ENCODE measurements at places on chromosomes 1 and 21. TPM values are rescaled to one million over a fixed set of nuclear protein-coding genes. Genes with fewer than 3 reads are reported as not detected.

MTARC2 gene
- not detected for total RNA-seq

DNA sequence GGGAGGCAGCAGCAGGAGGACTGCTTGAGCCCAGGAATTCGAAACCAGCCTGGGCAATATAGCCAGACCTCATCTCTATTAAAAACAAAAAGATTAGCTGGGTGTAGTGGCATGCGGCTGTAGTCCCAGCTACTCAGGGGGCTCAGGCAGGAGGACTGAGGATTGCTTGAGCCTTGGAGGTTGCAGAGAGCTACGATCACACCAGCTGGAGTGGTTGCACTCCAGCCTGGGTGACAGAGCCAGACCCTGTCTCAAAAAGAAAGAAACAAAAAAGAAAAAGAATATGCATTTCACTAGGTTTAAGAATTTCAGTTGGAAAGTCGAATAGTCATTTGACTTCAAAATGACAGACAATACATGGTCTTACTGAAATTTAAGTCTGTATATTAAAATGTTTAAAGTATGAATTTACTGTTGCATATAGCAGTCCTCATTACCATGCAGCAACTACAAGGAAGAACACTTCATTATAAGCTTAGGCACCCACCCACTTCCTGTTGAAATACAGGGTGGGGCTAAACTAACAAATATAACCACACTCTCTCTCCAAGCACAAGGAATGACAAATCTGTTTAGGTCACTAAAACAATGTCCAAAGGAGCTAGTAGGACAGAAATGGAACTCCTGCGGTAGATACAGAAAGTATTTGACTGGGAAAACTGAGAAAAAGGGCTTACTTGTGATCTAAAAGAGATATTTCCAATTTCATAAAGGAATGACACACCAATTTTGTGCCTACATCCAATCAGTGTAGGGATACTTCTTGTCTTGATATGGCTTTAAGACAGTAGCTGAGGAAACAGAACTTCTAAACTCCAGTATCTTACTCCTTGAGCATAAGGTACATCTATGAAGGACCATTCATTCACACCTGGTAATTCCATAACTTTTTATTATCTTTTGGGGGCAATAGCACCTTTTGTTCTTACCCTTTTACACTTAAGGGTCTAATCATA, 44.1 kb downstream of the GPR3 start:
- no peak for ATAC-seq

GRCh38 chr1:198024782-198025181, 107.6 kb downstream of the LHX9 start:
- ATAC-seq: peak; percentile 97

DNA sequence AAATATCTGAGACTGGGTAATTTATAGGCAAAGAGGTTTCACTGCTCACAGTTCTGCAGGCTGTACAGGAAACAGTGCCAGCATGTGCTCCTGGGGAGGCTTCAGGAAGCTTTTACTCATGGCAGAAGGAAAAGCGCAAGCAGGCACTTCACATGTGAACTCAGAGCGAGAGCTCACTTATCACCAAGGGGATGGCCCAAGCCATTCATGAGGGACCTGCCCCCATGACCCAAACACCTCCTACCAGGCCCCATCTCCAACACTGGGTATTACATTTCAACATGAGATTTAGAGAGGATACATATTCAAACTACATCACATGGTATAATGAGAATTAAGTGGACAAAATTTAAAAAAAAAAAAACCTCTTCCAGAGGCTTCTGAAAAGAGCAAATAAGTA, 13.7 kb downstream of the WASF2 start:
- ATAC-seq: peak; percentile 45

- no peak for ATAC-seq
Measured at GRCh38 chr21:45146801-45147200, 72.4 kb downstream of the ADARB1 start.

DNA sequence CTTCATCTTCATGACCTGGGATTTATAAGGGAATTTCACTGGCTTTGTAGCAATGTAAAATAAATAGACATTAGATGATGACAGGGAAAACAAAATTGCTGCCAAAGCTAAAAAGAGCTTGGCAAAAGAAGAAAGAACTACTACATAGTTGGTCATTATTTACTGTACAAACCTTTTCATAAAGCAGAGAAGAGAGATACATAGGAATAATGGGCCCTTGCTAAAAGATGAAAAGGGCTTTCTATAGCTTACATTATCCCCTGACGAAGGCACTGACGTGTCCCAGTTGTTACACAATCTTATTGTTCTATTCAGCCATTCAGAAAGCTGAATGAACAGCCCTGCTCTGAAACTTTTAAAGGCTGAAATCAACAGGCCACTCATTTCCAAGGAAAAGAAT, 57.1 kb downstream of the ZC3H11B start:
- peak; percentile 78 for ATAC-seq

DNA sequence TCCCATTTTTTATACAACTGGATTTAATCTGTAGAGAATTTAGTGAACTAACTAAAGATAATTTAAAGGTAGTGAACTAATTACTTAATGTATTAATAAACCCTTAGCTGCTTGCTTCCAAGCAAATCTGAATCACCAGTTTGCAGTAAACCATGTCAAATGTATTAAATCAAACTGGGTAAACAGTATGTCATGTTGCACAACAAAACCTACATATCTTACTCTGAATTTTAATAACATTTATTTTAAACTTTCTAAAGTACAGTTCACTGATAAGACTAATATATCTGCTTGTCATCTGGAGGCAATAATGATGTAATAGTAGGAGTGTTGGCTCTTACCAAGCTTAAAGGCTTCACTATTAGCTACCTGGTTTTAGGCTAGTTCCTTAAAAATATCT, 52.5 kb upstream of the SCYL3 start:
- ATAC-seq: no peak

DNA sequence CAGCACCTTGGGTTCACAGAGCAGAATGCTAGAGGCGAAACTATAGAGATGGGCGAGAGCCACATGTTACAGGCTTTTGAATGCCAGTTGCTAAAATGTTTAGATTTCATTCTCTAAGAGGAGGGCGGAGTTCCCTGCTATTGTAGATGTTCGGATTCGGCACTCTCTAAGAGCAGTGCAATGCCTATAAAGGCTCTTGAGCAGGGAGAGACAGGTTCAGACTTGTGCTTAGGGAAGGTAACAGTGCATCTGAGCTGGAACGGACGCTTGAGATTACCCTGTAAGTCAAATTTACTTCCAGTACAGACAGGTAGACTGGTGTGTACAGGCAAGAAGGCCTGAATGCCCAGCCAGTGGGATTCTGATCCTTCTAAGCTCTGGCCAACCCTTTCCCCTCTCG, 15.3 kb downstream of the LURAP1 start:
- ATAC-seq: no peak

RGSL1 gene
- total RNA-seq: 0.18 TPM

GRCh38 chr1:2128189-2128901, 66.2 kb downstream of the FAAP20 start:
- ATAC-seq: no peak

- peak; percentile 85 for ATAC-seq
Measured at GRCh38 chr1:193111641-193112090, 6.5 kb upstream of the GLRX2 start.

WDTC1 gene
- total RNA-seq: 29.8 TPM

HFM1 gene
- total RNA-seq: 8.1 TPM

Data from motor neuron (in vitro differentiated cells).